ENCODE measurements at places on chromosomes 3 and 15.

- no peak for DNase-seq
These were observed 25.3 kb downstream of the FBLN2 start for GRCh38 chr3:13574083-13574797.

DNA sequence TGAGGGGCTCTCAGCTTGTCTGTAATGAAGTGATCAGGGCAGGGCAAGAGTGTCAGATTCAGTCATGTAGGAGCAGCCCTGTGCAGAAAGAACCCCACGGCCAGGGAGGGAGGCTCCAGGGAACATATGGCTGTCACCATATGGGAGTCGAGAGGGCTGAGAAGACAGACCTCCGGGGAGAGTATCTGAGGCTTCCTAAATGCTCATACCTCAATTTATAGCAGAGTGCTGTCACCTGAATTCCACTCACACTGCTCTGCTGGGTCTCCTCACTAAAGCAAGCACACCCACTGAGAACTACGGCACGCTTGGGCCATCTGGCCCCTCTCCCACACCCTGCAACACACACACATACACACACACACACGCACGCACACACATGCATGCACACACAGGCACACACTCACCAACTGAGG is 92.3 kb upstream of the TJP1 start:
- no peak for DNase-seq

DNA sequence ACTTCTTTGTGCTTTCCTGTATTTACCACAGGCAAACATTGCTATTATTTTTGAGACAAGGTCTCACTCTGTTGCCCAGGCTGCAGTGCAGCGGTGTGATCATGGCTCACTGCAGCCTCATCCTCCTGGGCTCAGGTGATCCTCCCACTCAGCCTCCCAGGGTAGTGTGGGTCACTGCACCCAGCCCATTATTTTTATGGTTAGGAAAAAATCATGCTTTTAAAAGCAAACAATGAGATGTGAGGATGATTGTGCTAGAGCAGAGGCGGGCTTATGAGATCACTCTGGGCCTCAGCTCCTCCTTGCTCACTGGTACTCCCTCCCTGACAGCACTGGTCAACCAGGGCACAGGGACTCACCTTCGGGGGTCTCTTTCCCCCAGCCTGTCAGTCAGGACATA is 2.2 kb downstream of the MAN2C1 start:
- no peak for DNase-seq

DNA sequence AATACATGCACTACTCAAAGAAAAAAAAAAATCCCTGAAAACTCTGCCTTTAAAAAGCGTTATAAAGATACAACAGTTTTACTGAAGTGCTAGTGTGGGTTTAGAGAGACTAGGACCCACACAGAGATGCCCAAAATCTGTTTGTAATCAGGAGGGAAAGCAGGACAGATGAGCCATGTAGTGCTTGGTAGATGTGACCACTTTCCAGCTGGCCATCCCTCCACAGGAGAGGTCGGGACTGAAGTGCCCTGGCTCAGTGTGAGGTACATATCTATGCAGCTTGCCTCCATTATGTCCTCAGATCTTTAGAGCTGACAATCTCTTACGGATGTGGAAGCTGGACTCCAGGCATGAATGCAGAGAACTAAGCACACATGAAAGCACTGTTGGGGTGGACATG is 57.5 kb upstream of the NANOGP8 start:
- no peak for DNase-seq

GRCh38 chr3:82001276-82001923 is 240.0 kb upstream of the GBE1 start:
- no peak for DNase-seq

DNA sequence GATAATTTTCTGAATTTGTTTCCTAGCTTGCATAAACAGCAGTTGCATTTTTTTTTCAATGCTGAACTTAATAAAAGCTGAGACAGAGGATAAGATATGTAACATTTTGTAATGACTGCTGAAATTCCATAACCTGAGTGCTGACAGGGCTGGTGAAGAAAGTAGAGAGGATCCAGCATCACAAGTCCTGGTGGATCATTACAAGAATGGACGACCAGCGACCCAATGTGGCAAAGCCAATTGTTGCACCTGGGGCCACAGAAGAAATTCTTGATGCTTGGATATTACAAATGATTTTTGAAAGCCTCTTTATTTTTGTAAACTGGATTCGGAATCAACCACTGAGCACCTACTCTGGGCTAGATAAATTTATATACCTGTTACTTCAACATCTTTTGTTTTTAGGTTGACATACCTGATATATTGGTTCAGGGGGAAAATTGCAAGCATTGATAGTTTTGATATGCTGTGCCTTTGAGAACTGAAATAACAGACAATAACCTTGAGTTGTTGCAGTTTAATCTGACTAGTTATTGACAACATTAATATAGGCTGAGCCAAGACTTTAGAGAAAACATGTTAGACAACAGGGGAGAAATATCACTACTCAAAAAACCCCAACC is 3.9 kb upstream of the ACTL6A start:
- peak; percentile 66 for DNase-seq

DNA sequence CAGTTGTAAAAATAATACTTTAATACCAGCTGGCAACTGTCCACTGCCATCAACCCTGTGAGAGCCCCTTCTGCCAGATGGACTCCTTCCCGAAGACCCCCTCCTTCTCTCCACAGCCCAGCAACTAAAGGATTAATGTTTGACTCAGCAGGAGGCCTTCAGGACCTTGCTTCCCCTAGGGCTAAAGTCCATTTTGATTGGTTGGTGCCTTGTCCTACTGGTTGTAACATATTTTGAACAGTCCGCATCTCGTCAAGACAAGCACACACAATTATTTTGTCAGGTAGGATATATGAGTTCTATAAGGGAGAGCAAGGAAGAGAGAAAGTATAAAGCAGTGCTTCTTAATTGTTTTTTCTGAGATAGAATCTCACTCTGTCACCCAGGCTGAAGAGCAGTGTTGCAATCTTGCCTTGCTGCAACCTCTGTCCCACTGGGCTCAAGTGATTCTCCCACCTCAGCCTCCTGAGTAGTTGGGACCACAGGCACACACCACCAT is 18.6 kb downstream of the ACOX2 start:
- no peak for DNase-seq

GRCh38 chr3:39809995-39810595 is 686 bp downstream of the MYRIP start:
- DNase-seq = no peak

DNA sequence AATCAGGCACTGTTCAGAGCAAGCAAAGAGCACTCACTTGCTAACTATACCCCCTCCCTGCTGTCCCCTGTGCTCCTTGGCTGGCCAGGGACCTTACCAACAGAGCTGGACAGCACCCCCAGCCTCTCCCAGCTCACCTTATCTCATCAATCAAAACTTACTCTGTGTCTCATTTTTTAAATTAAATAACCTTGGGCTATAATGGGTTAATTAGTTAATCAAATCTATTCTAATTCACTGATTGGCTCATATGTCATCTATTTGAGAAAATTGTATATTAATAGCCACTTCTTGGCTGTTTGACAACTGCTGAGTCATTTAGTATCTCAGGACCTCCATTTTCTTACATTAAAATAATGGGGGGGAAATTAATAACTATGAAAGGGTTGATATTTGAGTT is 22.9 kb downstream of the IL5RA start:
- no peak for DNase-seq

DNA sequence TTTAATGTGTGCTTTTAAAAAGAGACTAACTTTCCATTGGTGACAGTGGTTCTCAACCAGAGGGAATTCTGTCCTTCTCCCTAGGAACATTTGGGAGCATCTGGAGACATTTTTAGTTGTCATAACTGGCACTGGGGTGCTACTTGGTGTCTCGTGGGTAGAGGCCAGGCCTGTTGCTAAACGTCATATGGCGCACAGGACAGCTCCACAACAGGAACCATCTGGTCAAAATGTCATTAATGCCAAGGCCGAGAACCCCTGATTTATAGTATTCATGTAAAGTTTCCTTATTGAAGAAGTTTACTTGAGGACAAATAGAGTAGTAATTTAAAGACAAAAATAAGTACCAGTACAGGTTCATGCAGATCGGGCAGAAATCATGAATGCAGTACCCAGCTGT is 164.2 kb downstream of the FEZF2 start:
- no peak for DNase-seq

- no peak for DNase-seq
These were observed 101.6 kb upstream of the LPP start for GRCh38 chr3:188052169-188053035.

DNA sequence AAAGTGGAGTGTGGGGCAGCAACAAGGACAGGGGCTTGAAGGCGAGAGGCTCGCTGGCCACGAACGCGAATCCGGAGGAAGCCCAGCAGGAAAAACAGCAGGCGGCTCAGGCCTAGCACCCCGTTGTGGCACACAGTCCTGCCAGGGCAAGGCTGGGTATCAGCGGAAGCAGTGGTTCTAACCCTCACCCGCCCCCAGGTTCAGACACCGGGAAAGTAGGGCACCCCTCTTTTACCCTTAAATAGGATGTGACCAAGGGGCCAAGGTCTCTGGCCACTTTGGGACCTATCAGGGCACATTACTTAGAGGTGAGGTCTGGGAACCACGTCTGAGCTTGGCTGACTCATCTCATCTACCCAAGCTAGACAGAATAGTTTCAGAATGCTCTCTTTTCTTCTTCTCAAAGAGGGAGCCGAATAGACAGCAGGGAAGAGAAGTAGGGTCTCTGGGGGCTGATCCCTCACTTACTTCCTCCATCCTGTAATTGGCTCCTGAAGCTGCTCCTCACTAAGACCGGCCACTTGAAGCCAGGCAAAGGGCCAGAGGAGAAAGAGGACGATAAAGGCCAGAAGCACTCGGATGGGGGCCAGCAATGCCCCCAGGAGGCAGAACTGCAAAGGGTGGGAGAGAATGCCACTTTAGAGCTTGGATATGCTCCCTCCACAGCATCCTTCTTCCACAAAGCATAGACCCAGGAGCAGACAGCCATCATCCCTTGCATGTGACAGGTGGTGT is 1.7 kb downstream of the LPCAT4 start:
- DNase-seq = peak; percentile 5

DNA sequence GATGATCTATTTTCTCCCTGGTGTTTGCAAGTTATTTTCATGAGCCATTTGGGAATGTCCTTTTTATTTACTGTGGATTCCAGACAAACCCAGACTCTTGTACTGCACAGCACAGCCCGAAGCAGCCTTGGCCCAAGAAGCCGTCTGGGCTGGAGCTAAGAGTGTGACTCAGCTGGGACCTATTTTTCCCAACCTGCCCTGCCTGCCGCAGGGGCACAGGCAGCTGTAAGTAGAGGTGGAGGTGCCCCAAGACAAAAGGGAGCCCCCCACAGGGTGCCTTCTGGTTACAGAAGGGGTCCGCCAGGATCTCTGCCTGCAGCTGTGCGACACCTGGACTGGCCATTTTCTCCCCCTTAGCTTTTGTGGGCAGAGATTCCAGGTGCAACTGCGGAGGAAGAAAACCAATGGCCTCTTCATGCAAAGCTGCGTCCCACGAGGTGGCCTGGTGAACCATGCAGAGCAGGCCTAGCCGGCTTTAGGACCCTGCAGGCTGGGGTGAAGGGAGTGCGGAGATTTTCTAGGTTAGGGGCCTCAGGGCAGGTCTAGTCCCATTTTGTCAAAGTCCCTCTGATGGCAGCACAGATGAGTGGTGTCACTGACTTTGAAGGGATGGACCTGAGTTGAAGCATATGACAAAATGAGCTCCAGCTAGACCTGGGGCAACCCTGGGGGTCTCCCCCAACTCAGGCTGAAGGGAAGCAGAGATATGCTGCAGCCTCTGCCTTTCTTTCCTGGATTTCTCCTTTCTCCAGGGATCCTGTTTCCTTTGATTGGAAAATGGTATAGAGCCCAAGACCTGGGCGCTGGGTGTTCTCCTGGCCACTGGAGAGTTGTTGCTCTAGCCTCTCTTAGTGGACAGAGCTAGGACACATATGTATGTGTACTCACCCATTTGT is 131.2 kb downstream of the KLF13 start:
- no peak for DNase-seq

Data from activated CD4-positive, alpha-beta T cell treated with anti-CD3 and anti-CD28 coated beads for 48 hours (primary cell).